Occipital lobe (tissue), 3 donors: ENCODE measurements at places on chromosomes 2 and 18. TPM values are rescaled to one million over a fixed set of nuclear protein-coding genes. Genes with fewer than 3 reads are reported as not detected.

Gene LRRC30
- total RNA-seq = not detected

Gene MOGAT1
- not detected for total RNA-seq

GRCh38 chr2:121530212-121530705 lies 421 bp upstream of the RNU4ATAC start:
- DNase-seq = peak; percentile 77

- DNase-seq = no peak
Observed at GRCh38 chr18:70261141-70261788, 27.6 kb upstream of the SOCS6 start.

Gene LHCGR
- total RNA-seq = 0.16 TPM

Gene AGFG1
- 112 TPM for total RNA-seq

GRCh38 chr2:73448856-73449255 lies 63.2 kb downstream of the ALMS1 start:
- no peak for DNase-seq

GRCh38 chr18:74116633-74117554 lies 30.7 kb downstream of the FBXO15 start:
- DNase-seq = peak; percentile 15
